ENCODE measurements at places on chromosomes 2 and 18. TPM values are rescaled to one million over a fixed set of nuclear protein-coding genes. Genes with fewer than 3 reads are reported as not detected.
A peak's percentile ranks its signal among the peaks of the same experiment; 100 is the strongest.

DNA sequence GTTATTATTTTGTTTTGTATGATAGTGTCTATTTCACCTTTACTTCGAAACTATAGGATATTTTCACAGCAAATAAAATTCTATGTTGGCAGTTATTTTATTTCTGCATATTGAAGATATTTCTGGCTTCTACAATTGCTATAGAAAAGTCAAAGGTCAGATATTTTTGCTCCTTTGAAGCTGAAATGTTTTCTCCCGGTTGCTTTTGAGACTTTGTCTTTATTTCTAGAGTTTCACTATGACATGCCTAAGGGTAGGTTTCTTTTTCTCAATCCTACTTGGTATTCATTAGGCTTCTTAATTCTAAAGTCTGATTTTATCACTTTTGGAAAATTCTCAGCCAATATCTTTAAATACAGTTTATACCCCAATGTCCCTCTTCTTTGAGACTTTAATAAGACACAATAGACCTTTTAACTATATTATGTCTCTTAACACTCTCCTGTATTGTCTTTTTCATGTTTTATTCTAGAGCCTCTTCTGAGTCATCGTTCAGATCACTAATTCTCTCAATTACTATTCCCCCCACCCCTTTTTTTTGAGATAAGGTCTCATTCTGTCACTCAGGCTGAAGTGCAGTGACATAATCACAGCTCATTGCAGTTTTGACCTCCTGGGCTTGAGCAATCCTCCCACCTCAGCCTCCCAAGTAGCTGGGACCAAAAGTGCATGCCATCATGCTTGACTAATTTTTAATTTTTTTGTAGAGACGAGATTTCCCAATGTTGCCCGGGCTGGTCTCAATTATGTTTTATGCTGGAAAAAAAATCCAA, 50.5 kb downstream of the USP37 start:
- DNase-seq: peak; percentile 15

- peak; percentile 42 for DNase-seq
Observed at GRCh38 chr2:118865106-118865505, 17.7 kb upstream of the EN1 start.

Gene RNMT
- total RNA-seq: 84.4 TPM

DNA sequence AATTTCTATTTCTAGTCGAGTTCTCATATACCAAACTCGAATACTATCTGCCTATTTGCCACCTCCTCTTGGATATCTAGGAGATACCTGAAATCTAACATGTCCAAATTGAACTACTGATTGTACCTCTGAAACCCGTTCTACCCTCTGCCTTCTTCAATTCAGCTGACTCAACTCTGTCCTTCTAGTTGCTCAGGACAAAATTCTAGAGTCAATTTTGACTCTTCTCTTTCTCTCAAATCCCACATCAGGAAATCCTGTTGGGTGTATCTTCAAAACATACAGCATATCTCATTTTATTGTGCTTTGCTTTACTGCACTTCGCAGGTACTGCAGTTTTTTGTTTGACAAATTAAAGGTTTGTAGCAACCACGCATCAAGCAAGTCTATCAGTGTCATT, 137.8 kb downstream of the ZAP70 start:
- DNase-seq: no peak

DNA sequence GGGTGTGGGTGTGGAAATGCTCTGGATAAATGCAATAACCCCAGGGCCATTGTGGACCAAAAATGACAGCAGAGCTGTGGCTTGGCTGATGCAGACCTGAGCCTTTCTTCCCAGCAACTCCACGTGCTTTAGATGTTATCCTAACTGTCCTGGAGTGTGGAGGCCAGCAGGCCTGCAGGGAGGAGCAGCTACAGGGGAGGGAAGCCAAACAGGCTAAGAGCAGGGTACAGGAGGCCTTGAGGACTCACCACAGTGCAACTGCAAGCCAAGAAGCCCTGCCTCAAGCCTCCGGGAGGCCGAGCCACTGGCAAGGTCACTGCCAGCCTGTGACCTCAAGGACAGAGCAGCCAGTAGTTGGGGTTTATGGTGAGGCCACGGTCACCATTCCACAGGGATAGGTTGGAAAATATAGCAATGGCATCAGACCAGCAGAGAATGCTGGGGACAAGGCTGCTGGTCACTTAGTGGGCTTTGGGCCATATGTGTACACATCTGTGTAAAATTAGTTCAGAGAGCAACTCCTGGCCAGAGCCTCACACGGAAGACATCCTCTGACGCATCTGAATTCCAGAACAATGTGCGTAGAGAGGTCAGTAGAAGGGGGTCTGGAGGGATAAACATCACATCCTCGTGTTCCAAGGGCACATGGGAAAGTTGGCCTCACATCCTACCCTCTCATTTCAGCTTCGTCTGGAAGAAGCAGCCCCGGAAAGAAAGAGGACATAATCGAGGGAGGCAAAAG, 76.2 kb upstream of the UPP2 start:
- no peak for DNase-seq

GRCh38 chr2:78892295-78892694, 133.2 kb upstream of the REG3G start:
- no peak for DNase-seq

Gene CRYBA2
- not detected for total RNA-seq

Gene IL1RL1
- 0.20 TPM for total RNA-seq

DNA sequence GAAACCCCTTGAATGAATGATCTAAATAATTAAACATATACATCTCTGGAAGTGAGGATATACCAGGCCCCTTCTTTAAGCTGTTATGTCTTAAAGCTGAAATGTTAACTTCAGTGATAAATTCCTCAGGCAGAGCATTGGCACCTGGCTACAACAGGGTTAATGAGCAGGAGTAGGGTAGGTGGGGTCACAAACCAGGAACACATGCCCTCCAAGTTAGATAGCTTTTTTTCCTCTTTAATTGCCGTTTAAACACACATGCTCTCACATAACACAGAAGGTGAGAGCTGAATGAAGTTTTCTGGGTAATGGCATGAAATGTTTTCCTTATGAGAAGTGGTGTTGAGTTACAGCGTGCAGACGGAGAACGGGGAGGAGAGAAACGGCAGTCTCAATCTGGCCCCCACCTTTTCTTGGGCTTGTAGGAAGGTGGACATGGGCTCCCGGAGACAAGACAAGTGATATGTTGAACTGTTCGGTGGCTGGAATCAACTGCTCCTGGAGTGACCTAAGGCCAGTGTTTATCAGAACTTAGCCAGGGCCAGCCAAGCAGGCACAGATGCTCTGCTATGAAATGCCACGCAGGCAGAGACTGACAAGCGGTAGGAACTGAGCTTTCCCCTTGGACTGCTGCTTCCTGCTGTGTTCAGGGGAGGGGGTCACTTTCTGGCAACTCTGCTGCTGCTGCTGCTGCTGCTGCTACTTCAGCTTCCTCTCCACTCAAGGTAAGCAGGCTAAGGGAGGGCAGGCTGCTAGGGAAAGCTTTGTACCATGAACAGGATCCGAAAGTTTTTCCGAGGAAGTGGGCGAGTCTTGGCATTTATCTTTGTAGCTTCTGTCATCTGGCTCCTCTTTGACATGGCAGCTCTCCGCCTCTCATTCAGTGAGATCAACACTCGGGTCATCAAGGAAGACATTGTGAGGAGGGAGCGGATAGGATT, at the start of gene GALNT5:
Gene GALNT5 (plus strand): TSS at position 394 of the 941 bp plus-strand sequence. CDS start 378 bp downstream, at position 772.
- no peak for DNase-seq

Gene ZNF638
- total RNA-seq: 81.1 TPM

GRCh38 chr2:46225150-46225625, 72.0 kb upstream of the EPAS1 start:
- DNase-seq: no peak

GRCh38 chr18:3830604-3831003, 380.6 kb downstream of the TGIF1 start:
- no peak for DNase-seq

DNA sequence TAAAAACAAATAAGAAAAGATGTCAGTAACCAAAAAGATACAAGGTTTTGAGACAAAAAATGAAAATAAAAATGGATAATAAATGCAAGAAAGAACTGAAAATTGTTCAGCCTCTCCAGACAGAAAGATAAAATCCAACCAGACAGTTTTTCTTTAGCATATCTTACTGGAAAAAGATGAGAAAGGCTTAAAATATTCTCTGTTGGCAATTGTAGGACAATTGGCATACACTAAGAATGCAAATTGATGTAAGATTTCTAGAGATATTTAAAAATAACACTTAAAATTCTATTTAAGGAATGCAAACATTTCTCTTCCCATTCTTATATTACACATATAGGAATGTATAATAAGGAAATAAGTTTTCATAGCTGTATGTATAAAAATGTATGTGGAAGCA, 590.6 kb downstream of the DSC3 start:
- no peak for DNase-seq

DNA sequence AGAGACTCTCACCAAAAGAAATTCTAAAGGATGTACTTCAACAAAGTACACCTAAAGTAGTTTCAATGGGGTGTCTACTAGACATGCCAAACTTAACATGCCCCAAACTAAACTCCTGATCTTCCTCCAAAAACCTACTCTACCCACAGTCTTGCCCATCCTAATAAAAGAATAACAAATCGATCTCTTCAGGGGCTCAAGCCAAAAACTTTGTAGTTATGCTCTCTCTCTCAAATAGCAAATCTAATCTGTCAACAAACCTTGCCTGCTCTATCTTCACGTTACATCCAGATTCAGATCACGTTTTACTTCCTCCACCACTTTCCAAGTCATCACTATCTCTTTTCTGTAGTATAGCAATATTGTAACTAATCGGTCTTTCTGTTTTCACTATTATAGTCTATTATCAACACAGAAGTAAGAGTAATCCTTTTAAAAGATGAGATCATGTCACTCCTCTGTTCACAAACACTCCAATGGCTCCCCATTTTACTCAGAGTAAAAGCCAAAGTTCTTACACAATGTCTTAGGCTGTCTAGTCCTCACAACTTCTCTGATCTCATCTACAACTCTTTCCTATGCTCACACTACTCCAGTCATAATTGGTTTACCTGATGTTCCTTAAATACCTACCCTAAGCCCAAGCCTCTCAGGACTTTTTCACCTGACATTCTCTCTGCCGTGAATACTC, 79.9 kb downstream of the THADA start:
- no peak for DNase-seq

DNA sequence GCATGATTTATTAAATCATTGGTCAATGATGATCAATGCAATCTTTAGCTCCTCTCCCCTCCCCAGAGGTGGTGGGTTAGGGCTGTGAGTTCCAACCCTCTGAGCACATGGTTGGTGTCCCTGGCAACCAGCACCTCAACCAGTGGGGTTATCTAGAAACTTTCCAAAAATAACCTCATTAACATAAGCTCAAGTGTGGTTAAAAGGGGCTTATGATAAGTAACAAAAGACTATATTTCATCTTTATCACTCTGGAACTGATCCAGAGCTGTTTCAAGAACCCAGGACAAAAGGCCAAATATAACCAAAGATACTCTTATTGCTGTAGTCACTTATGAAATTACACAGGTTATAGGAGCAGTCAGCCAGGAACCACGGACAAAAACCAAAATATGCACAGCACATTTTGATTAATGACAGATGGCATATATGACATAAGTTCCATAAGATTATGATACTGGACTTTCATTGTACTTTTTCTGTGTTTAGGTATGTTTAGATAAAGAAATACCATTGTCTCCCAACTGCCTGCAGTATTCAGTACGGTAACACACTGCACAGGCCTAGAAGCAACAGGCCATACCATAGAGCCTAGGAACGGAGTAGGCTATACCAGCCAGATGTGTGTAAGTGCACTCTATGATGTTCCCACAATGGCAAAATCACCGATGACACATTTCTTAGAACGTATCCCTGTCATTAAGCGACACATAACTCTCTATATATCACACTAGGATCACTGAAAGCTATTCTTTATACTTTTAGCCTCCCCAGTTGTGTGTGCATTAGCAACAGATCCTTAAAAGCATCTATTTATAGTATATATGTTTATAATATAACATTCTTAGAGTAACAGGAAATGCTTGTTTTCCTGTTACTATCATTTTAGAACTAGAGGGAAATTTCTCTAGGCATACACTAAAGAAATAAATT, 31.9 kb downstream of the KIDINS220 start:
- DNase-seq: no peak

DNA sequence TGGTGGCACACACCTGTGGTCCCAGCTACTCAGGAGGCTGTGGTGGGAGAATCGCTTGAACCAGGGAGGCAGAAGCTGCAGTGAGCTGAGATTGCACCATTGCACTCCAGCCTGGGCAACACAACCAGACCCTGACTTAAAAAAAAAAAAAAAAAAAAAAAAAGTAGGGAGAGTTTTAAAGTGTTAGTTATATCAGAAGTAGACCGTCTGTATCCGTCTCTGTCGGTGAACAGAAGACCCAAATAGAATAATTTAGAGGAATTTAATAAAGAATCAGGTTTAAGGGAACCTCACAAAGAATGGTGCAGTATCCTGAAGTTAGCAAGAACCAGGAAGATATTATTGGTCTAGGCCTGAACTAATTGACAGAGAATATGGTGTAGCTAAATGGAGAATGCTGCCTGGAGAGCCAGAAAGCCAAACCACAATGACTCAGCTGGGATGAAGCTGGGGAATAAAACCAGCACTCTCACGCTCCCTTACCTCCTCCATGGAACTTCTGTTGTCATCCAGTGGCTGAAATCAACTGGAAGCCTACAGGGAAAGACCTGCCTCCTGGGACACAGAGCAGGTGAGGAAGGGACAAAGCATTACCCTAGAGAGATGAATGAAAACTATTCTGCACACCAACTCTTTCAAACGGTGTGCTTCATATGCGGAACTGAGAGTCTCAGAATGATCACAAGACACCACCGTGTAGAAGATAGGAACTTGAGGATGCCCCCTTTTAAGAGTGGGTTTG, 39.1 kb upstream of the PLEKHM3 start:
- no peak for DNase-seq

DNA sequence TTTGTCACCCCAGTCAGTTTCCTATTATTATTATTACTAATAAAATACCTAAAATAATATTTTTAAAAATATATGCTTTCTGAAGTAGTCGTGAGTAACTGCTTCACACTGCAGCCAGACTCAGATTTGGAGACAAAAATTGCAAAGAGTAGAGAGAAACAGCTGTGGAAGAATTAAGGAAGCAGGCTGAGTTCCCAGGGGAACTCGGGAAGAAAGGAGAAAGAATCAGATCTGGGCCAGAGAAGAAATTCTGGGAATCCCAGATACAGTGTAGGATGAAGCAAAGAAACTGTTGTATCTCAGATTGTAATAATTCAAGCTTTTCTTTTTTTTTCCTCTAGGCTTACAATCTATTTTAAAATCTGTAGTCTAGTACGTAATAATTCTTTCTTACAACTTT, 182.3 kb downstream of the FTCDNL1 start:
- DNase-seq: no peak

GRCh38 chr18:13110559-13110958, 108.0 kb upstream of the LDLRAD4 start:
- DNase-seq: no peak

- no peak for DNase-seq
Observed at GRCh38 chr2:226439337-226439736, 360.3 kb downstream of the IRS1 start.

DNA sequence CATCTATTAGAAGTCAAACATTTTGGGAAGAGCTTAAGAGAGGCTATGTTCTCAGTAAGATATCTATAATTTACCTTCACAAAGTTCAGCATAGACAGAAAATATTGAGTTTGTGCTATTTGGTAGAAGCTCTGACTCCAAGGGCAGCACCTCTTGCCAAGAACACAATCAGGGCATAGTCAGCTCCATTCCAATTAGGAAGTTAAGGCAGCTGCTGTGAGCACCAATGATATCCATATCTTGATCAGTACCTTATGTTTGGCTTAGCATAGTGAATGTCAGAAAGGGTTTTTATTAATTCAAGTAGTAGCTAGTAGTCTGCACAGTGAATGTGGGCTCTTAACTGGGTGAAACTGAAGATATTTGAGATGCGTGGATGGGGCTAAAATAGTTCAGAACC, 86.4 kb upstream of the SPRED2 start:
- no peak for DNase-seq

- no peak for DNase-seq
Observed at GRCh38 chr2:170377500-170378207, 199.7 kb downstream of the MYO3B start.

Measured in activated CD8-positive, alpha-beta T cell treated with anti-CD3 and anti-CD28 coated beads for 36 hours (primary cell).